ENCODE measurements at places on chromosomes 11 and 22.

- DNase-seq, result no peak
- H3K27ac ChIP-seq, result no peak overlapping the region
- H3K36me3 ChIP-seq, result no peaks in the 10 kb centered on the region
- H3K4me1 ChIP-seq, result peaks cover 15% of the 10 kb centered on the region
Measured at GRCh38 chr11:73154178-73154577, 12.1 kb upstream of the FCHSD2 start.

- H3K27ac ChIP-seq, result no peak overlapping the region
- peaks cover 7% of the 10 kb centered on the region for H3K4me1 ChIP-seq
- no peaks in the 10 kb centered on the region for H3K36me3 ChIP-seq
- no peak overlapping the region for H3K4me3 ChIP-seq
- H3K27me3 ChIP-seq, result no peaks in the 10 kb centered on the region
- no peak for DNase-seq
Measured at GRCh38 chr11:11998091-11998781, 10.2 kb downstream of the DKK3 start.

- H3K36me3 ChIP-seq, result no peaks in the 10 kb centered on the region
- DNase-seq, result no peak
- no peak overlapping the region for H3K27ac ChIP-seq
Measured at GRCh38 chr22:25875461-25875860, 133.5 kb downstream of the MYO18B start.

DNA sequence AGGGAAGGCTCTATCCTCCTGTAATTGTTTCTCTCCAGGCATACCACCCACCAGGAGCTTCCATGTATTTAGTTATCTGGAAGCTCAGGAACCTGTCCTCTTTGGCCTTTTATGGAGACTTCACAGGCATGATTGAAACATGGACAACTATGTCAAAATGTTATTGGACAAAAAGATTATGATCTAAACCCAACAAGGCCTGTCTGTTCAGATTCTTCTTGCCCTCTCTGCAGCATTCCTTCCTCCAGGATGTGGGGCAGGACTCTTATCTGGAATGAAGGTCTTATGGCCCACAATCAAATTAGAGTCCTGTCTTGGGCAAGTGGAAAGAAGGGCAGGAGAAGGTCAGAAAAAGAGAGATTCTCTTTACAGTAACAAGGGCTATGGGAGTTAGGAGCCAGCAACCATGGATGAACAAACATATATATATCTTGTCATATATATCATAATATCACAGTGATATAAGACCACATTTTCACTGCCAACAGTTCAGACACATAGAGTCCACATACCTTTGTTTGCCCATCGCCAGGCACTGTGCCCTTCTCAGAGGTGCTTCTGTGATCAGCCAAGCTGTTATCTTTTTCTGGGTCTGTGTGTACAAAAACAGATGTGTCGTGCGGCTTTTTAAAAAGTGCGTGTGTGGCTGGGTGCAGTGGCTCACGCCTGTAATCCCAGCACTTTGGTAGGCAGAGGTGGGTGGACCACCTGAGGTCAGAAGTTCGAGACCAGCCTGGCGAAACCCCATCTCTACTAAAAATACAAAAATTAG, 42.5 kb upstream of the SUSD2 start:
- H3K27me3 ChIP-seq, result no peaks in the 10 kb centered on the region
- no peak overlapping the region for H3K27ac ChIP-seq
- H3K36me3 ChIP-seq, result no peaks in the 10 kb centered on the region
- no peak overlapping the region for H3K4me3 ChIP-seq
- no peak for DNase-seq
